Psoas muscle (tissue), 8 donors: ENCODE measurements at places on chromosomes 11 and 22. TPM values are rescaled to one million over a fixed set of nuclear protein-coding genes. Genes with fewer than 3 reads are reported as not detected.

CD248 gene
- 8.8 TPM for total RNA-seq

CYP2R1 gene
- 6.7 TPM for total RNA-seq

OR2AG1 gene
- not detected for total RNA-seq

SIAE gene
- 15.7 TPM for total RNA-seq

GTSE1 gene
- total RNA-seq = not detected

CWC15 gene
- total RNA-seq = 91.6 TPM

GLYATL1 gene
- total RNA-seq = not detected

NLRP14 gene
- total RNA-seq = not detected

RASGRP2 gene
- 4.1 TPM for total RNA-seq

MMP20 gene
- total RNA-seq = not detected

RELT gene
- 23.8 TPM for total RNA-seq

HSPB2 gene
- 40.4 TPM for total RNA-seq

TMEM191C gene
- total RNA-seq = not detected

POTEH gene
- not detected for total RNA-seq

HEPHL1 gene
- total RNA-seq = not detected

OR52H1 gene
- not detected for total RNA-seq

DNA sequence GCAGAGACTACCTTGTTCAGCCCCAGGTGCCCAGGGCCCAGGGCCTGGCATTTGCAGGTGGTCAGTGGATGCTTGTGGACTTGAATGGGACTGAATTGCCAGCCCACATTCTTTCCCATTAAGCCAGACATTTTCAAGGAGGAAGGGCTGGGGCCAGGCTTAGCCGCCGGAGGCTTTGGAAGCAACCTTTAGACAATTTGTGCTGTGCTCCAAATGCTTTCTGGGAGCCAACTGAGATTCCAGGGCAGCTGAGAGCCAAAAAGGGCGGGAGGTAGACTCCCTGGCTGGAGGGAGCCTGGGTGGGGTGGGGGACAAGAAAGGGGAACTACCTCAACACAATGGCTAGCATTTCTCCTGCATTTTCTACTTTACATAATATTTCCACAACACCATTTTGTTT, 54.8 kb upstream of the TIMP3 start:
- no peak for DNase-seq

DNA sequence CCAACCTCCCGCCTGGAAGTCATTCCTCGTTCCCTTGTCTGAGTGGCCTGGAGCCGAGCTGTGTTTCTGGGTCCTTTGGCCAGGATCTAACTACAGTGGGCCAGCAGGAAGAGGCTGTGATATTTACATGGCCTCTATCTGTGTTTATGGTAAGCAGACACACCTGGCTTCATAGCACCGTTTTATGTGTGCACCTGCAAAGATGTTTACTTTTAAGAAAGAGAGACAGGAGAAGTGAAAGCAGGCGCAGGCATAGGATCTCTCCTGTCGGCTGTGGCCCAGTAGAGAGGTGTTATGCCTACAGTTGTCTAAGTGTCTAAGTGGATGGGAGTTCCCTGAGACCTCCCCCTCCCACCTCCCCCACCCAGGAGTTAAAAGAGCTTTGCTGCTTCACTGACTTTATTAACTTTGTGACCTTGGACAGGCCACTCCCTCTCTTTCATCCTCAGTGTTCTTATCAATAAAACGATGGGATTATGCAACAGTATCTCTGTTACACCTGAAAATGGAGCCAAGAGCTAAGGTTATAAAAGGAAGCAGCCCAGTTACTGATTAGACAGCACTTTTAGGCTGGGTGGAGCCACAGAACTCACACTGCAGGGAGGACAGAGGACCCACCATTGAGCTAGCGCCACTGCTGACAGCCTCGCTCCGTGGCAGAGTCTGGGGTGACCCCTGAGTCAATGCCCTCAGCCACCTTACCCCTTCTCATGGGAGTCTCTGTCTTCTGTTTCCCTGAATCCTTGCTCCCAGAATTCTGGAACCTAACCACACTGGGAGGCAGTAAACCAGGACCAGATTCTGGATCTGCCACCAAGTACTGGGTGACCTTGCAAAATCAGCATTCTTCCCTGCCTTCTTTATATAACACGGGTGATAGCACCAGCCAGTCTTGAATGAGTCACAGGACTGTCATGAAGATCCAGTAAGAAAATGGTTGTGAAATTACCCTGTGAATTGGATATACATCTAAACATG, 22.0 kb downstream of the ST14 start:
- no peak for DNase-seq

DNA sequence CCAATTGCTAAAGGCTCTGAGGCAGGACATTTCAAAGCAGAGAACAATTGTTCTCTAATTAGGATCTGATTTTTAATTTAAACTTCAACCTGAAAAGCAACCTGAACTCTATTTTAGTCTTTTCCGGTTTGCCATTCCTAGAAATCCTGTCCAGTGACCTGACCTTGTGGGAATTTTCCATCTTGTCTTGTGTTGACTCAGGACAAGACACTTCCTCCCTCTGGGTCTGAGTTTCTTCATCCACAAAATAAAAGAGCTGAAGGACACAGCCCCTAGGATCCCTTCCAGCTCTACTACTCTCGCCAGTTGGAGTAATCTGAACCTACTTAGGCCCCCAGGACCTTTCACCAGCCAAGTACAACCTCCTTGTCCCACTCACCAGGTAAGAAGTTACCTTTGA, 66.5 kb upstream of the POU2AF1 start:
- no peak for DNase-seq

DNA sequence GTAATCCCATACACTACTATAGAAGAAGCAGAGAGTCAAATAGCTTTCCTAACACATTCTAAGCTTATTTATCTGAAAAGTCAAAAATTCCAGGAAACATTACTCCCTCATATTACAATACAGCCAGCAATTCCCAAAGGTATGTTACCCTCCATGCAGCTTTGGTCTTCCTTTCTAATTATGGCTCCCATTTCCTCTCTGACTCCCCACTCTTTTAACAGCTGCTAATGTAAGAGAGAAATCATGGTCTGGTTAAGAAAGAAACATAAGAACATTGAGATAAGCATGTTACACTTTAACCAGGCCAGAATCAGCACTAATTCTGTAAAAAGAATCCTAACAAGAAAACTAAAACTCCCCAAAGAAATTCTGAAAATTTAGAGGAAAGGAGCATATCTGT, 6.8 kb downstream of the PPP2R1B start:
- no peak for DNase-seq

- peak; percentile 74 for DNase-seq
Observed at GRCh38 chr22:29727131-29727523, 7.3 kb downstream of the CABP7 start.

GRCh38 chr11:94032725-94033124, 11.6 kb downstream of the HEPHL1 start:
- no peak for DNase-seq

GRCh38 chr22:43127166-43127908, 15.9 kb downstream of the MCAT start:
- DNase-seq = no peak

GRCh38 chr22:44848296-44848741, 95.9 kb downstream of the ARHGAP8 start:
- no peak for DNase-seq

DNA sequence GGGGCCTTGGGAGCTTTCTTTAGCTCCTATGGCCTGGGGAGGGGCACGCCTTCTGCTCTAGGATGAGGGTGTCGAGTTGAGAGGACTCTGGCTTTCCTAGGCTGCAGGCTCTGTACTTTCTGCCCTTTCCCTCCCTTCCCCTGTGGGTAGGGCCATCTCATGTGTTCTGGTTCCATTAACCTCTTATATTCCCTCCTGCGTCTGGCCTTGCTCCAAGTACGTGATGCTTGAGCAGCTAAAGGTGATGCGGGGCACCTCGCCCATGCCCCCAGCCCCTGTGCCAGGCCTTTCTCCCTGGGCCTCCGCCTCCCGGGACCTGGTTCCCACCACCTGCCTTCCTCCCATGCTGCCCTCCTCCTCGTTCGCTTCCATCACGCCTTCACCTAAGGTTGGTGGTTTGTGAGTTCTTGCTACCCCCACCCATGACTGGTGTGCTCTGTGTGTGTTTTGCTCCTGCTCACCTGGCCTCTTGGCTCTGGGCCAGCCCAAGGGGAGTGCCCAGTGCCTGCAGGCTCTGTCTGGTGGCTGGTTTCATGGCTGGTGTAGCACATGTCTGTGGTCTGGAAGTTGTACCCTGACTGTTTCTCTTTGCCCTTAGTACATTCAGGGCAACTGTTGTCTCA, 34.1 kb downstream of the PHLDB1 start:
- DNase-seq = no peak

DNA sequence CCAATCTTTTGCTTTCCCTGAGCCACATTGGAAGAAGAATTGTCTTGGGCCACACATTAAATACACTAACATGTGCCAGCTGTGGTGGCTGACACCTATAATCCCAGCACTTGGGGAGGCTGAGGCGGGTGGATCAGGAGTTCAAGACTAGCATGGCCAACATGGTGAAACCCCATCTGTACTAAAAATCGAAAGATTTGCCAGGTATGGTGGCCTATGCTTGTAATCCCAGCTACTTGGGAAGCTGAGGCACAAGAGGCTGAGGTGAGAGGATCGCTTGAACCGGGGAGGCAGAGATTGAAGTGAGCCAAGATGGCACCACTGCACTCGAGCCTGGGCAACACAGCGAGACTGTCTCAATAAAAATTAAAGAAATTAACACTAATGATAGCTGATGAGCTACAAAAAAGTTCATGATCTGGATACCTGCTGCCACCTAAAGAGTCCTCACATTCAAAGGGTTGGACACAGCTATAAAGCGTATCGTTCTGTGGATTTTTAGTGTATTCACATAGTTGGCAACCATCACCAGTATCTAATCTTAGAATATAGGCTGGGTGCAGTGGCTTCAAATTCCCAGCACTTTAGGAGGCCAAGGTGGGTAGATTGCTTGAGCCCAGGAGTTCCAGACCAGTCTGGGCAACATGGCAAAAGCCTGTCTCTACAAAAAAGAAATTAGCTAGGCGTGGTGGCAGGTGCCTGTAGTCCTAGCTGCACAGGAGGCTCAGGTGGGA, 3.4 kb upstream of the LDHC start:
- no peak for DNase-seq

DNA sequence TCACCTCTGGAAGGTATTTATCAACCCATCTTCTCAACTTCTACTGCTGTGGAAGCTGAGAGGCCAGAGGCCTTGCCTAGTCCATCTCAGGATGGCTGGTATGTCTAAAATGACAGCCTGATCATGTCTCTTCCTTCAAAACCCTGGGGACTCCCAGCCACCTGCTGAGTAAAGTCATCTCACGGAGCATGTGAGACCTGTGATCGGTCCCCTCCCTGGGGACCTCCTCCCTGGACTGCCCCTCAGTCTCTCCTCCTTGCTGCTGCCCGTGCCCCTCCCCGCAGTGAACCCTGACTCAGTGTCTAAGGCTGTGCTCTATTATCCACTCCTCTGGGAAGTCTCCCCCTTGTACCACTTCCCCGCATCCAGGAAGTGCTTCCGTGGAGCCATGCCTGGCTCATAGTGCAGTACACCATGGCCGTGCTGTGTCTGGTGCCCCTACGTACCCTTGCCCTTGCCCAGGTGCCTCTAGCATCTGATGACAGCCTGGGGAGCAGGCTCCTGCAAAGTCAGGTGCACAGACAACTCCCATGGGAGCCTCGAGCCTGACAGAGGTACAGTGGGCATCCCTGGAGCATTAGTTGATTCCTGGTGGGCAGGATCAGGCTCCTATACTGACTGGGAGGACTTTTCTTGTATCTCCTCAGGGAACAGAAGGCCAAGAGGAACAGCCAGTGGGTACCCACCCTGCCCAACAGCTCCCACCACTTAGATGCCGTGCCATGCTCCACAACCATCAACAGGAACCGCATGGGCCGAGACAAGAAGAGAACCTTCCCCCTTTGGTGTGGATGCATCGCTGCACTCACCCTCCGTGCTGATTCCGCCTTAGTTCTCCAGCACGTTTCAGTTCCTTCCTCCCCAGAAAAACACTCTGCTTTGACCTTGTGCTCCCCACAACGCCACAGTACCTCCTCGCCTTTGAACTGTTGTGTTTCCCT, 13.8 kb downstream of the SMARCB1 start:
- DNase-seq = no peak

- peak; percentile 56 for DNase-seq
Observed at GRCh38 chr22:26235792-26236487, 66.7 kb downstream of the SEZ6L start.

GRCh38 chr22:43295660-43296059, 47.5 kb downstream of the SCUBE1 start:
- no peak for DNase-seq

- no peak for DNase-seq
Observed at GRCh38 chr11:72573072-72573854, 101.0 kb downstream of the PDE2A start.

DNA sequence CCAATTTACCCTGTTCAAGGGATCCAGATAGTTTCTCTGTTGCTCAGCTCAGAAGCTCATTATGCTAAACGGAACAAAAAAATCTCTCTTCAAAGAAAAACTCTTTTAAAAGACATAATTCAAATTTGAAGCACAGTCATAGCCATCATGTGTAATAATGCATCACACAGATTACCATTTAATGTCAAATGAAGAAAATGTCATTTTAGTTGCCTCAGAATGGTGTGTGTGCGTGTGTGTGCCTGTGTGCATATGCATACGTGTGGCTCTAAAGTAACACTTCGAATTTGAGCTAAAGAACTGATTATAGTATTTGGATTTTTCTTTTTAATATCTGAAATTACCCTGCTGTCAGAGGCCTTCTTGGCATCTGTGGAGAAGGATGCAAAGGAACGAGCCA, 9.9 kb downstream of the TTC12 start:
- no peak for DNase-seq

DNA sequence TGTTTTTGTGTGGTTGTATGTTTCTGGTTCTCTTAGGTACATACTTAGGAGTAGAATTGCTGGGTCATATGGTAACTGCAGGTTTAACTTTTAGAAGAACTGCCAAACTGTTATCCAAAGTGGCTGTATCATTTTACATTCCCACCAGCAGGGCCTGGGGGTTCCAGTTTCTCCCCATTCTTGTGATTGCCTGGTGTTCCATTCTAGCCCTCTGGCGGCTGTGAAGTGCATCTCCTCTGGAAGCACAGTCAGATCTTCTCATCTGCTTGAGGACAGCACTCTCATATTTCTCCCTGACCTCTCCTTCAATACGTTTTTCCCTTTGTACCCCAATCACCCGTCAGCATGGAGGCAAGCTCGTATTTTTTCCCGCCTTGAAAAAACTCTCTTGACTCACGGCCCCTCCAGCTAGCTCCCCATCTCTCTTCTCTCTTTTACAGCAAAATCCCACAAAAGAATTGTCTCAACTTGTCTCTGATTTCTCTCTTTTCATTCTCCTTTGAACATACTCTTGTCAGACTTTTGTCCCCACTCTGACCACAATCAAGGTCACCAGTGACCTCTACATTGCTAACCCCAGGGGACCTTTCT, 56.8 kb upstream of the THY1 start:
- peak; percentile 12 for DNase-seq

DNA sequence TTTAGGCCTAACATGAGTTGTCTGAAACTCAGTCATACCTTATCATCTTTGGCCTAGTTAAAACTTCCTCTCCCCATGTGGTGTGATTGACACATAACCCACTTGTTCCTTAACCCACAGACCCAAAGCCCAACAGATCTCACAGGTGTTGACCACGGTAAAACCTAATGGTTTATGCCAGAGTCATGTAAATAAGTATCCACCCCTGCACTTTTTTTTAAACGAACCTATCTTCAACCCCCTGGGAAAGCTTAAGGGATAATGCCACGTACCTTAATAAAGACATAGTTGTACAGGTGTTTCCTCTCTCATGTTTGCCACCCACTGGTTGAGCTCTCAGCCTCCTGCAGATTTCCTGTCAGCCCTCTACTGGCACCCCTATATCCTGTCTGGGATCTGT, 709.3 kb upstream of the CCDC179 start:
- no peak for DNase-seq
